Posterior cingulate gyrus (tissue), 11 donors: ENCODE measurements at places on chromosomes 5 and 9.

DNA sequence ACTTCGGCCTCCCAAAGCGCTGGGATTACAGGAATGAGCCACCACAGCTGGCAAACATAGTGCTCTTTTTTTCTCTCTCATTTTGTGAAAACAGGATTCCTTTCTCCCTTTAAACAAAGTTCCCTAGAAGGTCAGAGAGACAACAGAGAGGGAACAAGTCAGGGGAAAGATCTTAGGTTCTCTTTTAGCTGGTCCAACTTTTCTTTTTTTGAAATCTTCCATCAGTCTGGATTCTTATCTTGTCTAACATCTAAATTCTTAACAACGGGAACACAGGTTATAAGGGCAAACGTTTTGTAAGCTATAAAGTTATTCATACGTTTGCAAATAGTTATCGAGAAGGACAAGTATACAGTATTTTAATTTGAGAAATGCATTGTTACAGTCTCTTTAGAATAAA, 224.1 kb upstream of the TBCA start:
- no peak for DNase-seq

DNA sequence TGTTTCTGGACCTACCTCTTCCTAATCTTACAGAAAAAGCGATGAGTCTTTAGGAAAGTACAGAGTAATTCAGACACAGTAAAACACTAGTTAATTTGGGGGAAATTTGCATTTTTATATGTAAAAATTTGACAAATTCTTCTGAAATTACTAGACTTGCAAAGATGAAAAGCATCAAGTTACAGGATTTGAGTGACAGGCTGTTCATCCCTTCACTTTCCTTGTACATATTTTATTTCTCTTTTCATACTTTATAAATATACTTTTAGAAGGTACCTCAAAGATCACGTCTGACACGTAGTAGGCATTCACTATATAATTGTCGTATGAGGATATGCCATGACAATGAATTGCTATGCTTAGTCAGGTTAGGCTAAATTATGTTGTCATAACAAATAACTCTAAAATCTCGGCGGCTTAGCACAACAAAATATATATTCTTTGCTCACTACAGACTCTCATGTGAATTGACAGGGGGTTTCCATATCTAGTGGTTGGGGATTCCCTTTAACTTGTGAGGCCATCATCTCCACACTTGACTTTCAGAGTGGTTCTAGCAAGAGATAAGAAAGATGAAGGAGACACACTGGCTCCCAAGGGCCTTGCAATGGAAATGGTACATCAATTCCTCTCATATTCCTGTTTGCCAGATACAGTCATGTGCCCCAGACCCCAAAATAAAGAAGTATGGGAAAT, 154.1 kb upstream of the TUT7 start:
- DNase-seq = no peak

- DNase-seq = no peak
Observed at GRCh38 chr9:128224877-128225276, 21.7 kb downstream of the DNM1 start.

DNA sequence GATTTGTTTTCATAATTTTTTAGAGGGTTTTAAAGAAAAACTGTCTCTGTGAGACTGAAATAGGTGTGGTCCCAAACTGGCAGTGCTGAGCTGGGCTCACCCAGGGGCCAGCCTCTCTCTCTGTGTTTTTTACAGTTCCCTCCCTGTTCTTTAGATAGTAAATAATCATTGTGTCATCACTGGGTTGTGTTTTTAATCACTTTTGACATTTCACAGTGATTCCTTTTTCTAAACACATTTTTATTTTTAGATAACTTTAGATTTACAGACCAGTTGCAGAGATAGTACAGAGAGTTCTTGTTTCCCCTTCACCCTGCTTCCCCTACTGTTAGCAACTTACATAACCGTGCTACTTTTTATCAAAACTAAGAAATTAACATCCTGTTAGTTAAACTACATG, 44.4 kb downstream of the MAP1B start:
- no peak for DNase-seq

DNA sequence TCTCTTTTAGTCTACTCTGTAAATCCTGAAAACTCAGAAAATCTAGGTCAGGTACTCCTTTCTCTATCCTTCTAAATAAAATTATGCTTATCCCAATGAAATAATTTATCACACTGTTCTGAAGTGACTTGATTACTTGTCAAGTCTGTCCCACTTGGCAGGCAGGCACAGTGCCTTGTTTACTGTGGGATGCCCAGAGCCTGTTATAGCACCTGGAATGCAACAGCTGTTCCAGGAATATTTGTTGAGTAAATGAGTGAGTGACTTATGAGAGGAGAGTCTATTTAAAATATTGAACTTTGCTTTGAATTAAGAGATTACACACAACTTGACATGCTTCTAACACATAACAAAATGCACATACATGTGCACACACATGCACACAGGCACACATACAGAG, 130.0 kb downstream of the MPDZ start:
- no peak for DNase-seq

DNA sequence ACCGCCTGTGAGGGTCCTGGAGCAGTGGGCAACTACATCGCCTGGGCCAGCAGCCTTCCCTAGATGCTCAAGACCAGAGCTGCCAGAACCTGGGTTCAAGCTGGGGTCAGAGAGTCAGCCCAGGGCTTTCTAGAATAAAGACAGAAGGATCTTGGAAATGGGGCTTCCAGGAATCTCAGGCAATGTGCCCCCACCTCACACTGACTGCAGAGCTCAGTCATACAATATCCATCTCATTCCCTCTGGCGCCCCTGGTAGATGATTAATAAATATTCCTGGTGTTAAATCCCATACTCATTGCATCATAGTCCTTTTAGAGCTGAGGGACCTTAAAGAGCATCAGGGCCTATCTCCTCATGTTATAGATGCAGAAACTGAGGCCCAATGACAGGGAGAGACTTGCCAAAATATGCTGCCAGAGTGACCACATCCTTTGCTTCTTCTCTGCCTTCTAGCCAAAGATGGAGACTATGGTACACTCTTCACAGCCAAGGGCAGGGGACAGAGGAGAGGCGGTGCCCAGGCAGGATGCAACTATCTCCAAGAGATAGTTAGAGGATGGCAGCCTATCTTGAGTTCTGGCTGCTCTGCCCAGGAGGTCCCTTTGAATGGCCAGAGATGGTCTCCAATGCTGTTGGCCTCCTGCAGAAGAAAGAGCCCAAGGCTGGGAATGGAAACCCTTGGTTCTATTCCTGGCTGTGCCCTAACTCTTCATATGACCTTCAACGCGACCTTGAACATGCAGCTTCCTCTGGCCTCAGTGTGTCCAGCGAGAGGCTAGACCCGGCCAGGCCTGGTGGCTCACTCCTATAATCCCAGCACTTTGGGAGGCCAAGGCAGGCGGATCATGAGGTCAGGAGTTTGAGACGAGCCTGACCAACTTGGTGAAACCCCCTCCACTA, 36.2 kb upstream of the IL17B start:
- no peak for DNase-seq

- no peak for DNase-seq
Observed at GRCh38 chr5:157342822-157343402, 77.0 kb downstream of the CYFIP2 start.

DNA sequence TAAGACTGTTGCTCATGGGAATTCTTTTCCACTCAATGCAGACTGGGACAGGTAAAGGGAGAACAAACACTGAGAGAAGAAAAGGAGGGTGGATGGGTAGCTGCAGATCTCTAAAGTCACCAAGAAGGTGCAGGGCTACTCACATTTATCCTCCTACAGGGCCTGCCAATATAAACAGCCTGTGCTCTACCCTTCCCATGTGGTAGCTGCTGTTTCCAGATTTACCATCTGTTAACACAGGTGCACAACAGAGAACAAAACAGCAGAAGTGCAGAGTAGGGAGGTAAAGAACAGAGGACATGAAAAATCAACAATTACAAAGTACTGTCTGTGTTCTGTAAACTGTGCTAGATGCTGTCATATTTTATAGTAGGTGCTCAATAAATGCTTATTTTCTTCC, 26.0 kb downstream of the JAKMIP2 start:
- DNase-seq = no peak

DNA sequence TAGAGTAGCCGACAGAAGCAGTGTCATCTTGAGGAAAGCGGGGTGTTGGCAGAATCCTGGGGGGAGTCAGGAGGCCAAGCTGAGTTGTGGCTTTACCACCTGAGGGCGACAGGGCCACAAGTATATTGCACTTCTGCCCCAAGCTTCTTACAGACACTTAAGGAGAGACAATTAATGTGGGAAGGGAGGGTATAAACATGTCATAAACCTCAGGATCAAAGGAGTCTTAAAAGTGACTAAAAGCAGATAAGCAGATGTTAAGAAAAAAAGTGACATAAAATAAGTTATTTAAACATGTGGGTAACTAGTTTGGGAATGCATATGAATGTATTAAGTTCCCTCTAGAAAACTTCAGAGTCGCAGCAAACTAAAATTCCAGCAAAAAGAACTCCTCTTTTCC, 63.9 kb downstream of the ERAP1 start:
- DNase-seq = no peak

GRCh38 chr5:142342128-142342981, 17.5 kb upstream of the SPRY4 start:
- DNase-seq = no peak

DNA sequence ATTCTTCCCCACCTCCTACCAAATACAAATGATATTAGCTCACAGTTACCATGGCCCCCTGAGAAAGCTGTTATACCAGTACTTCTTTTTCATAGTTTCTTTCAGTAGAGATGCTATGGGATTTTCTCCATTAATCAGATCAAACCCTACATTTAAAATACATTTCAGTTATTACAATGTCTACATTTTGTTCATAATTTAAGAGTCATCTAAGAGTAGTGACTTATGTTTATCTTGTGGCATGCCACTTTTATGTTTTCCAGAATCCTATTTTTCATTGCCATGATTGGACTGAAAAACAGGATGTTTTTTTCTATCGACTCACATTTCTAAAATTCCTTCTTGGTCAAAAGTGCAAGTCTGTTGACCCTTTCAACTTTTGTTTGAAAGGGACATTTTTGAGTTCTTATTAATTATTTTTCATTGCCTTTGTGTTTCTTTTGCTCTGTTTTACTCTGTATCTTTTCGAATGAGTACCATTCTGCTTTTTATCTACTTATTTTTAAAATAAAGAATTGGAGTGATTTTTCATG, 77.4 kb upstream of the ANXA1 start:
- DNase-seq = no peak

DNA sequence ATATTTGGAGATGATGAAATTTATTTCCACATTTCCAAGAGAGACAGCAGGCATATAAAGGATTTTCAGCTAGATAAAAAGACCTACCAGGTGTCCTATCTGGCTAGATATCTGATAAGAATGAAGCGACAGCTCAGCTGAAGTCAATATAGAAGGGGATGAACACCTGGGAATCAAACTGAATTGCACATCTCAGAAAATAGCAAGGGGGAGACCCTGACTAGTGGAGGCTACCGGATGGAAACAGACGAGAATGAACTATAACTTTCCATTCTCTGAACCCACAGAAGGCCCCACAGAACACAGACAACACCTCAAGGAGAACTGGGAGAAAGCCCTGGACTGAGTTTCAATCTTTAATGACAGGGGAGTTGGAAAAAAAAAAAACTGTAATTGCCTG, 51.1 kb downstream of the CPLANE1 start:
- DNase-seq = no peak

DNA sequence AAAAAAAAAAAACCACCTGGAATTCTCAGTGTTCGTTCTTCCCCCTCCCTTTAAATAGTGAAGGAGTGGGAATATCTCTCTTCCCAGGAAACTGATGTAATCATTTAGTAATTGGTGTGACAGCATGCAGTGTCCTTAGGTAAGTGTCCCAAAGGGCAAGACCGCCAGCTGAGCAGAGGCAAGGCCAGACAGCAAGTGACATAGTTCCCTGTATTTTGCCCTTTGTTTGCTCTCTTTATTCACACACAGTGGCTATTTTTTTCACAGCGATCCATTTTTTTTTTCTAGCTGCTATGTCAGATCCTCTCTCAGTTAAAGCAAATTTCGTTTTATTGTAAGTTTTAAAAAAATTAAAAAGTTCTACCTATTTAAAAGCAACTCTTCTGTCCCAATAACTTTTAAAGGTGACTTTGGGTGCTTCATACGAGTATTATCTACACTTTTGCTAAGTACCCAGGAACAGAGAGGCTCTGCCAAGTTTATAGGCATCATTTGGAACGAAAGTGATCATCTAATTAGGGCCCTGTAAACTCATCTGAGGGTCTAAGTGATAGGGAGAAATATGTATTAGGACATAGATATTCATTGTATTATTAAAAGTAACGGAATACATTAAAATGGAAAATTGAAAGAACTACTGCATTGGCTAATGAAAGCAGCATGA, 98.2 kb upstream of the ALDH1A1 start:
- no peak for DNase-seq

DNA sequence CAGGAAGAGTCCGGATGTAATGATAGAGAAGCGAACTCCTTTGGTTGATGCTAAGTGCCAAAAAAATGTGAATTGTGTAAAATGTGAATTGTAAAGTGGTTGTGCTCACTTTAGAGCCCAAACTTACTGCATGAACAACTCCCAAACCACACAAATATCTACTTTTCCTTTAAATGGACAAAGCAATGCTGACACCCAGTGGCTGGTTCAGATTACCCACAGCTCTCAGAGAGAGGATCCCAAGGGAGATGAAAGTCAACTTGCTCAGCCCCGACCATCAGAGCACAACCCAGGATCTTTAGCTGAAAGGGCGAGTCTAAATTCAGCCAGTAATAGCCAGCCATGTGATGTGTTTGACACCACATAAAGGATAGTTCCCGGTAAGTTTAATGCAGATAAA, 133.7 kb downstream of the NMUR2 start:
- peak; percentile 55 for DNase-seq

- no peak for DNase-seq
Observed at GRCh38 chr5:180719781-180720180, 20.1 kb downstream of the OR2Y1 start.

DNA sequence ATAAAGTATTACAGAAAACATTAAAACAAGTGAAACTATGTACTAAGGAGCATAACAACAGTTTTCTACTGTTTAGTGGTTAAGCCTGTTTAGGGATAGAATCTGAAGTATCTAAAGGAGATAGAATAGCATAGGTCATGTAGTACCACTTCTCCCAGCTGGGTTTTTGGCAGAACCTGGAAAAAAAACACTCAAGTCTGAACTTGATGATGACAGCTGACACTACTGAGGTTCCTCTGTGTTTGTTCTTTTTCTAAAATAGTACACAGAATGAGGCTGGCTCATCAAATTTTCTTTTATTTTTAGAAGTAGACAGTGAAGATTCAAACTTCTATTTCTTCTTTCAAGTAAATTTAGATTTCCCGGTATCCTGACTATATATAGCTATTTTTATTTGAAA, 203.8 kb upstream of the ACO1 start:
- no peak for DNase-seq

DNA sequence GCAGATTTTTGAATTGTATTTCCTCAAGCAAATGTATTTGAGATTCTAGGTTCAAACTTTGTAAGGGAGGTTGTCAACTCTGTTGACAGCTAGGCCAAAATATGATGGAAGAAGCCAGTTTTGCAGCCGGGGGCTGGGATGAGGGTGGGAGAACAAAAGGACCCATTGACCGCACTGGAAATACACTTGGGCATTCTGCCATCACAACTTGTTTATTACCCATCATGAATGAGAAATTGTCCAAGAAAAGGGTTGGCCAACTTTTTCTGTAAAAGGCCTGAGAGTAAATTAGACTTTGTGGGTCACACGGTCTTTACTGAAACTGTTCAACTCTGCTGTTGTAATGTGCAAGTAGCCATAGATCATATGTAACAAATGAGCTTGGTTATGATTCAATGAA, 221.3 kb upstream of the KLF9 start:
- DNase-seq = no peak

GRCh38 chr9:32926911-32927310, 74.5 kb downstream of the APTX start:
- DNase-seq = peak; percentile 83

GRCh38 chr5:127046343-127047072, 16.1 kb upstream of the MARCHF3 start:
- no peak for DNase-seq
